ENCODE measurements at places on chromosomes 5 and 9.

GRCh38 chr9:37187713-37188439 is 67.5 kb downstream of the ZCCHC7 start:
- no peak for DNase-seq

GRCh38 chr9:75669721-75670120 is 220.8 kb upstream of the PCSK5 start:
- DNase-seq = no peak

DNA sequence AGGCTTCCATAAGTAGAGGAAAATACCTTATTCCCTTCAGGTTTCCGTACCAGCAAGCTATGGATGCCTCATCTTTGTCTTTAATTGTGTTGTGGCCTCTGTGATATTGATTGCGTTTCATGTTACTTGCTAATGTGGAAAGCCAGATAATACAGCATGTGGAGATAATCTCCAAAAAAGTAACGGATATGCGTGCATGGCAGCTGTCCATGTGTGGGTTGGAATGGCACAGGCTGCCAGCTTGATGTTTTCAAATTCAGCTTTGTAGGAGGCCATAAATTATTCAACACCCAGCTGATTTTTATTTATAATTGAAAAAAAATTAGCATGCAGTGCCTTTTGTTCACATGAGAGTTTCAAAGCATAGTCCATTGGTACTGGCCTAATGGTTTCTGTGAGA is 144.9 kb downstream of the GIN1 start:
- no peak for DNase-seq

GRCh38 chr5:136190904-136191303 is 2.1 kb downstream of the SMIM32 start:
- no peak for DNase-seq

- no peak for DNase-seq
Measured at GRCh38 chr9:20616808-20617207, 5.5 kb downstream of the MLLT3 start.

DNA sequence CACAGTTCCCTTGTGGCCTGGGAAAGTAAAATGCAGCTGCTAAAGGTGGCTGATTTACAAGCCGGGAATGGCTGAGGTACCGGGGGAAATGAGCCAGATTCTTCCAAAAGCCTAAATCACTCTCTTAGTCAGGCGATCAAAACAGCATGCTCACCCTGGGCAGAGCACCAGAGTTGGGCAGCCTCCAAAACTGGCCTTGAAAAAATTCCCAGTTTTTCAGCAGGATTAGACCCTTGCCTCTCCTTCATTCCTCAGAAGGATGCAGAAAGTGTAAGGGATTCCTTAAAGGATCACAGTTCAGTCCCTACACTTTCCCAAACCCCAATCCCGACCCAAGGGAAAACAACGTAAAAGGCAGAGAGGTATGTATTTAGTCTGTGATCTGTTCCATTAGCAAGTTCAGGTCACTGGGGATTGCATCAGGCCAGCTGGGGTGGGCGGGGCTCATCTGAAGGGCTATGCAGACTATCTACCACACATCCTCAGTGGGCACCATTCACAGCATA is 16.9 kb downstream of the TMEM174 start:
- DNase-seq = no peak

- DNase-seq = no peak
Measured at GRCh38 chr5:39240750-39241149, 21.4 kb upstream of the FYB1 start.

GRCh38 chr9:92534674-92535073 is 1.1 kb downstream of the ECM2 start:
- DNase-seq = no peak

GRCh38 chr5:67530609-67531255 is 334.1 kb upstream of the CD180 start:
- DNase-seq = no peak
